A549 treated with GW870086 at 1 μM for 4 hours (cell line): ENCODE measurements at places on chromosomes 2 and 18. TPM values are rescaled to one million over a fixed set of nuclear protein-coding genes. Genes with fewer than 3 reads are reported as not detected.

GALM gene
- 15.7 to 17.8 TPM (median 16.8 TPM) in 5 replicates for total RNA-seq

ARHGAP15 gene
- 0.25 TPM in 1 of 5 replicates, not detected in the others for total RNA-seq

ALKAL2 gene
- total RNA-seq, result not detected in 5 replicates

KCNS3 gene
- 1.1 to 1.5 TPM (median 1.3 TPM) in 5 replicates for total RNA-seq
